ENCODE measurements at places on chromosomes 4 and X. TPM values are rescaled to one million over a fixed set of nuclear protein-coding genes. Genes with fewer than 3 reads are reported as not detected.

GRCh38 chr4:105472871-105473323 lies 965 bp downstream of the PPA2 start:
- DNase-seq, result no peak

Gene ANTXR2
- 6.1 TPM for total RNA-seq

GRCh38 chr4:81747242-81747930 lies 275.7 kb upstream of the RASGEF1B start:
- no peak for DNase-seq

- no peak for DNase-seq
Measured at GRCh38 chrX:141405486-141405852, 163.2 kb upstream of the SPANXC start.

Gene SHOX
- not detected for total RNA-seq

DNA sequence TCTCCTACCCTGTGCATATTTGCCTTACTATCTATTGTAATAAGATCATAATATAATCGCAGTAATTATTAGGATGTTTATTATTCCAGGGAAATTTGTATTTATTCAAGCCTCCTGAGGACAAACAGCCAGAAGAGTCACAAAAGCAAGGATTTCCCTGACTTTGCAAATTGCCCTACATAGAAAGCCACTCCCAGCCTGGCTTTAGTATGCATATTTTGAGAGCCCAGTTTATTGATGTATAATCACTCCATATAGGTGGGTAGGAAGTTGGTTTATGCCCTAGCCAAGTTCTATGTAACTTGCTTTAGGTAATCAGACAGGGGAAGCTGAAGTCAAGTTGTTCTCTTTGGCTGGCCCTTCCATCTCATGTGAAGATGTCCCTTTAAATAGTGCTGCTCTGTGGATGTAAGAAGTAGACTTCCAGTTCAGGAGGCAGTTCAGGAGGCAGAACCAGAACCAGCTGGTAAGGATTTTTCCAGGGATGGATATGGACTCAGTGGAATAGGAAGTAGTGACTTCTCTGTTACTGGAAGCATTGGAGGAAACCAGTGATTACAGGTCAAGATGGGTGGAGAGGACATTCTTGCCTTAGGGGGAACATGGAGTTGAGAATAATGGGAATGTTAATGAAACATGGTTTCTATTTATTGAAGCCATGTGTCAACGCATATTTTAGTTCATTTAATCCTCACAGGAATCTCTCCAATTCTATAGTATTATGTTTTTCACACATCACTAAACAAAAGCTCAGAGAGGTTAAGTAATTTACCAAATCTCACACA lies 70.5 kb upstream of the KIT start:
- DNase-seq, result no peak

Data from activated T-cell treated with anti-CD3 and anti-CD28 coated beads, Interleukin-2, amount 50 U/mL, for 4 hours (primary cell).